ENCODE measurements at places on chromosomes 12 and 14.

DNA sequence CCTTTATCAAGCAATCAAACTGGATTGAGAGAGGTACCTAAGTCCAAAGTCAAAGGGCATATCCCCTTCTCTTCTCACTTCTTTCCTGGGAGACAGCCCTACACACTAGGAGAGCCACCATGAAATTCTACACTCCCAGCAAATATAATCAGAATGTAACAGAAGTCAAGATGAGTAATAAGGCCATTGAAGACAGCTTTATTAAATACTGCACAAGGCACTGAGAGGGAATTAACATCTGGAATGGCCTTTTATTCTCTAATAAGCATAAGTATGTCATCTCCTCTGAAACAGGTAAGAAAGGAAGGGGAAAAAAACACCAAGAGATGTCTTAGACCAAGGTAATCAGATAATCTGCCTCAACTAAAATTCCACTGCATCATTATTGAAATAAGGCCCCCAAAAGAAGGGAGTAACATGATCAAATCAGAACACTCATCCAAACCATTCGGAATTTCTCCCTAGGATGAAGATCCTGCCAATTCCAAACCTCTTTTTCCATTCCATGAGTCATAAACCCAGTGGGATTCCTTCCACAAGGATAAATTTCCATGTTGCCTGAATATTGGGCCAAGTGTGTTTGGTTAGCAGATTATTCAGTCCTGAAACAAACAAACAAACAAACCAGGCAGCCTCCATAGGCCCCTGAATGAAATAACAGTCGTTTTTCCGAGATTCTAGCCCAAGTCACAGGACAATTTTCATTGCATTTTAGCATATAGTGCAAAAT, 19.9 kb downstream of the SLC35F4 start:
- DNase-seq, result no peak

DNA sequence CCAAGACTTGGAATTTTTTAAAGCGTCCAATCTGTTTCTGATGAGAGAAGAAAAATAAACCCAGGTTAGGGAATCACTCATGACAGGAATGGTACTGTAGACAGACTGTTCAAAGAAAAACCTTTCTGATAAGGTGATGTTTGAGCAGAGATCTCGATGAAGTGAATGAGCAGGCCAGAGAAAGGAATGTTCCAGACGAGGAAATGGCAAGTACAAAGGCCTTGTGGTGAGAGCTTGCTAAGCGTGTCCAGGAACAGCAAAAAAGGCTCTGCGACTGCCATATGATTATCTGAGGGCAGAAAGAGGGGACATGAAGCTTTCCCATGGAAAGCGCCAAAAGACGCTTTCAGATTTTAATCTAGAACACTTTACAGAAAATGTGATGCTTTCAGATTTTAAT, 458.4 kb upstream of the SOX5 start:
- DNase-seq, result no peak

DNA sequence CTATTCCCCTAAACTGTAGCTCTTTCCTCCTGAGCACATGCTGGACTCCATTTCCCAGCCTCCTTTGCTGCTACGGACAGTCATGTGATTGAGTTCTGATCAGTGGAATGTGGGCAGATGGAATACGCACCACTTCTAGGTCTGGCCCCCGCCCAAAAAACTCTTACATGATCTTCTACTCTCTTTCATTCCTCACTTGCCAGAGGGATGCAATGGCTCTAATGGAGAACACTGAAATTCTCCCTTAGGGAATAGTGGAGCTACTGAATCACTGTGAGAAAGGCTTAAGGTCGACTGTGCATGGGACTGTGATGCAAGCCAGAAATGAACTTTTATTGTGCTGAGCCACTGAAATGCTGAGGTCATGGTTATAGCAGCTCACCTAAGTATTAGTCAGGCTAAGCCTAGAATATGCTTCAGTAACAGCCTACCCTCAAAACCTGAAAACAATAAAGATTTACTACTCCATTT, 13.0 kb upstream of the TMED2 start:
- DNase-seq, result no peak

DNA sequence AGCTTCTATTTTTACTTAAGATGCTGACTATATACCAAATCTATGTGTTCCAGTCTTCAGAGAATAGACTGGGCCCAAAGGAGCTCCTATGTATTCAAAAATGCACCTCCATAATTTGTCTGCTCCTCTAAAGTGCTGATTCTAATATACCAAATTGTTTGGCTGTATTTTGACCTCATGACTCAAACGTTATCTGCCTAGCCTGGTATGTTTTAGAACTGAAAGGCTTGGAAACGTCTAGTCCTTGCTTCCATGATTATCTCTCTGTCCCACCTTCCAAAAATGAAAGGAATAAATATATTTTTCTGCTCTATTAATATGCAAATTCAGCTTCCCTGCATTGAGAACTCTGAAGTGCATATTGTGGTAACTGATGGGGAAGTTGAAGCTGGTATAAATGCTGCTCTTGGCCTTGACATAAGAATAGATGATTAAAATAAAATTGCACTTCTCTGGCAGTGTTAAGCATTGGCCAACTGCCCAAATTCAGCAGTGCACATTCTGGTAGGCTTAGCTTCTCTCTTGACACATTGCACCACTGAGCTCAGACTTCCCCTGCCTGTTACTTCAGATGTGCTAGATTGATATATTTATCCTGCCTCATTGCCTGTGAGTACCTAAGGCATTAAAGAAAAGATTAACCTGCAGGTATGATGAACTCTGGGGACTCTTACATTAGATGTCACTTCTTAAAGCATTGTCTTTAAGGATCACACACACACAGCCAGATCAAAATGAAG, 882.3 kb downstream of the RPS29 start:
- DNase-seq, result no peak

DNA sequence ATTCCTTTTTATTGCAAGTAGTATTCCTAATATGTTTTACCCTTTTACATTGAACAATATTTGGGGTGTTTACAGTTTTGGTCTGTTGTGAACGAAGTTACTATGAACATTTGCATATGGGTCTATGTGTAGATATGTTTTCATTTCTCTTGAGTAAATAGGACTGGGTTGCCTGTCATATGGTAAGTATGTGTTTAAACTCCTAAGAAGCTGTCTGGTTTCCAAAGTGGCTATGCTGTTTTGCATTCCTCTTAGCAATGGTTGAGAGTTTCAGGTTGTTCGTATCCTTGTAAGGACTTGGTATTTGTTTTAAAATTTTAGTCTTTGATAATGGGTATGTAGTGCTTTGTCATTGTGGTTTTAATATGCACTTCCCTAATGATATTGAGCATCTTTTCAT, 6.3 kb downstream of the METAP2 start:
- no peak for DNase-seq

- no peak for DNase-seq
Observed at GRCh38 chr12:124884587-124885438, 21.1 kb upstream of the SCARB1 start.

DNA sequence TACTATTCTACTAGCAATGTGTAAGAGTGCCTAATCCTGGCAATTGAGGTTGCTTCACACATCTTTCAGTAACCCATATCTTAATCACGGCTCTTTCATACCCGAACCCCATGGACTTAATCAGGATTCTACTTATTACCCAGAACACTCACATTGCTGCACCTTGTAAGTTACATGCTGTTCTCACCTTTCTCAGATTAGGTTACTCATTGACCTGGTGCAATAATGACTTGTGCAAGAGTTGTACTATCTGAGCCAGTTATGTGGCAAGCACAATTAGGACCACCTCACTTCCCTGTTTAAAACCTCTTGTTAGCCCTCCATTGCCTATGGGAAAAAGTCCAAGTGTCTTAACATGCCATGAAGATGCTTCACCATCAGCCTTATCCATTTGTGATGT, 306.7 kb upstream of the E2F7 start:
- DNase-seq, result no peak

DNA sequence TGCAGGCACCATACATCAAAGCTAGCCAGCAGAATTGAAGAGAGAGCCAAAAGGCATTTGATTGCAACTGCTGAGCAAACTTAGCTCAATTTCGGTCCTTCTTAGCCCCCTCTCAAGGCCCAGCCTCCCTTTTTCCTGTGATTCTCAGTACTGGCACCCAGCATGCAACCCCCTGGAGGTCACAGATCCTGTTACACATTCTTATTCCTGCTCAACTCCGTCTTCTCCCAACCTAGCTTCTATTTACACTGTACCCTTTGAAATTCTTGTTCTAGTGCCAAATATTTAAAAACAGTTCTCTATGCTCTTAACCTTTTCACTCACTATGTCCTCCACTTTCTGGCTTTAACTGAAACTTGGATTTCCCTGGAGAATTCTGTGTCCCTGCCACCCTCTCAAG, 131.3 kb upstream of the CPSF6 start:
- no peak for DNase-seq

DNA sequence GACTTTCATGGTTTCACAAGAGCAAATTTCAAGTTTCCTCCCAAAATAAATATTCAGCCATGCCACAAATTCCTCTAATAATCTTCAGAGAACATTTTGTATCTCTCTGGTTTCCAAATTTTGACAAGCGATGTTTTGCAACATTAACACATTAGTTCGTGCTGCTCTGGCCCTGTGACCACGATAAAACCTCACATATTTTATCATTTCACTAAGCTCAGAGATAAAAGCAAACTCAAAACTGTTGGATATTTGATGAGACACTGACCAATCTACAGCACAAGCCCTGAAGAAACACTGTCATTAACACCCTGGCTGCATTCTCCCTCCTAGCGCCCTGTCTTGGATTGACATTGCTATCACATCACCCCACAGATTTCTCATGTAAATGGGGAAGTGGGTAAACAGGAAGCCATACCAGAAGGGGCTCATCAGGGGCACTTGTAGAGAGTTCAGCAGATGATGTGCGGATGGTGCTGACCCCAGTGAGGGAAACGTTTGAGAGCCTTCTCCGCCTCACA, 264.3 kb downstream of the PRKD1 start:
- DNase-seq, result no peak

GRCh38 chr14:86203843-86204242, 673.9 kb downstream of the FLRT2 start:
- no peak for DNase-seq

GRCh38 chr12:93757792-93758694, 80.9 kb downstream of the CRADD start:
- DNase-seq, result no peak

GRCh38 chr12:107318556-107318805, 225.1 kb upstream of the CRY1 start:
- DNase-seq, result no peak

- no peak for DNase-seq
Observed at GRCh38 chr12:76084863-76085519, 506 bp upstream of the NAP1L1 start.

GRCh38 chr14:86321151-86321550, 791.2 kb downstream of the FLRT2 start:
- DNase-seq, result no peak

GRCh38 chr14:38047195-38047902, 160.4 kb upstream of the SSTR1 start:
- no peak for DNase-seq

DNA sequence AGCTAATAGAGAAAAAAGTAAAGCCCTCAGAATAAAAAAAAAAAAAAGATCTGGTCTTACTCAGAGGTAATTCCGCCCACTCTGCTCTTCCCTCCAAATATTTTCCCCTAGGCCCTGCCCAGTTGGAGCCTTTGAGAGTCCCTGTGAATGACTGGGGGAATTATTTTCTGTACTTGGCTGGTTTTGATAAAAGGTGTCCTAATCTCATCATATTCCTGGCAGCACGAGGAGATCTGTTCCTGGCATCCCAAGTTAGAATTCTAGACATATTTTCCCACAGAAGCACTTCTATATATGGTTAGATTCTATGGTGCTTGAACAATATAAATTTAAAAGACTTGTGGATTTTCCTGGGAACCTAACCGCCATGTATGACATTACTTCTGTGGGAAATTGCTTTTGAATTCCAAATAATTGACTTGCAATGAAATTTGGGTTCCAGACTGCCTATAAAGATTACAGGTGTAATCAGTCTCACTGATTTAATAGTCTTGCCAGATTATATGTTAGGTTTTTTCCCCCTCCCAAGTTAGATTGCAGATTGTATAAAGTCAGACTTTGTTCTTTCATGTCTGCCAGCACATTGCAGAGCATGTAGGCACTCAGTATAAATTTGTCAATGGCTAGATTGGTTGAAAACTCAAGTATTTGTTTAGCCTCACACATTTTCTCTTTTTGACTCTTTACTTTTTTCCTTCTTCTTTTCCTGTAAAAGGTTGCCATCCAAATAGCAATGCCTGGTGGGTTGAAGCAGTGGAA, 12.3 kb downstream of the GPX2 start:
- DNase-seq, result no peak

- DNase-seq, result no peak
Observed at GRCh38 chr12:28507033-28507432, 316.8 kb downstream of the CCDC91 start.

GRCh38 chr12:42608196-42608825, 18.8 kb upstream of the PRICKLE1 start:
- DNase-seq, result no peak

DNA sequence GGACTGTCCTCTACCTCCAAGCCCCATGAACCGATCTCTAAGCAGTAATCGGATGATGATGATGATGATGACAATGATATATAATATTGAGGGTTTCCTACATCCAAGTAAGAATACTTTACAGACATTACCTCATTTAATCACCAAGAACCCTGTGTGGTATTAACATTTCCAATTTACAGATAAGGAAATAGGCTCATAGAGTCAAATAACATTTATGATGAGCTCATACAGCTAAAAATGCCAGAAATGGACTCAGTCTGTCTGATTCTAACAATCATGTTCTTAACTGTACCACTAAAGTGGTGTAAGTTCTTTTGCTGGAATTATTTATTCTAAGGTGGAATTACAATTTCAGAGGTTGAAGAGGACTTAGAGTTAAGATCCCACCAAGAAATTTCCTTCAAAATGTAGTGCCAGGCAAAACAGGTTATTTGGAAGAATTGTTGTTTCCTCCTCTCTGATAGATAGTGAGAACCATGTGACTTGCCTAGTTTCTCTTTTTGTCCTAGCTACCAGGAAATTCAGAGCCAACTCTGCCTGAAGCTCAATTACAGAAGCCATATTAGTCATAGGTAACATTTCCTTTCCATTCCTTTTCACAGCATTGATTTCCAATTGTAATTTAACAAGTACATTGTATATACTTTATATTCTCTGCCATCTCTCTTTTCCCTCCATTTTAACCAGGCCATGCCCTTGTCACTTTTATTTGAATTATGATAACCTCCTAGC, 23.8 kb upstream of the CCDC175 start:
- DNase-seq, result no peak

Data from stimulated activated CD4-positive, alpha-beta T cell treated with anti-CD3 and anti-CD28 coated beads, TNF-alpha, amount 100 ng/mL, for 48 hours (primary cell).